ENCODE measurements at places on chromosomes 11 and 22. TPM values are rescaled to one million over a fixed set of nuclear protein-coding genes. Genes with fewer than 3 reads are reported as not detected.

Gene NDUFA6
- 38.6 TPM for total RNA-seq

Gene CD3D
- not detected for total RNA-seq

Gene GPR83
- not detected for total RNA-seq

Gene RAG2
- not detected for total RNA-seq

Gene OR56A1
- not detected for total RNA-seq

Gene TNNT3
- 28.9 TPM for total RNA-seq

Gene INPP5J
- total RNA-seq = 0.17 TPM

Gene LARGE2
- total RNA-seq = not detected

Gene FIBP
- total RNA-seq = 160 TPM

Gene OR56B4
- not detected for total RNA-seq

Gene TRABD
- total RNA-seq = 21.9 TPM
